GM23248 (cell line): ENCODE measurements at places on chromosomes 3 and 15. TPM values are rescaled to one million over a fixed set of nuclear protein-coding genes. Genes with fewer than 3 reads are reported as not detected.

TRIM42 gene
- not detected in 2 replicates for polyA plus RNA-seq

C3orf85 gene
- not detected in 2 replicates for polyA plus RNA-seq

GOLGA6L4 gene
- 1.4 and 1.5 TPM in 2 replicates for polyA plus RNA-seq

ZBTB47 gene
- 5.2 TPM in 2 replicates for polyA plus RNA-seq

TRH gene
- 0.15 and 0.19 TPM in 2 replicates for polyA plus RNA-seq

CCDC14 gene
- polyA plus RNA-seq, result 18.2 and 23.2 TPM in 2 replicates

CERS3 gene
- not detected in 2 replicates for polyA plus RNA-seq

EXD1 gene
- not detected in 2 replicates for polyA plus RNA-seq

STARD5 gene
- 11.8 and 12.1 TPM in 2 replicates for polyA plus RNA-seq

DNA sequence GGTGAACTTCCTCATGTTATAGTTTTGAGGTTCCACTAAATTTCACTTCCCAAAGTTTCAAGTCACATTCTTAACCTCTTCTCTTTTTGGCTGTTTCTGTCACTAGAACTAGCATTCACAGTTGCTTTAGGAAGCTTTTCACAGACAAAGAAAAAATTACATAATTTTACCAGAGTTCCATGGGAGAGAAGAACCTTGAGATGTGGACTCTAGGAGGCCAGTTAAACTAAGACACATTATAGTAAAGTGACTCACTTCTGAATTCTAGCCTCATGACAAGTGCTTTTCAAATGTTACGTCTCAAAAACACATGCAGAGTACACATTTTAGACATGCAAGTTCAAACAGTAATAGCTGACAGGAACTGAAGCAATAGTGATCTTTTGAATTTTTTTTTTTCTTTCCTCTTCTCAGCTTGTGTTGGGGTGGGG, 39.9 kb upstream of the LRTM1 start:
- peaks cover 43% of the 10 kb centered on the region for H3K4me1 ChIP-seq
- peak; percentile 67 for DNase-seq
- H3K27me3 ChIP-seq, result no peaks in the 10 kb centered on the region
- H3K27ac ChIP-seq, result peak overlapping the region; percentile 32

GRCh38 chr3:83122774-83123350, 1361.4 kb upstream of the GBE1 start:
- H3K4me3 ChIP-seq, result no peak overlapping the region
- H3K4me1 ChIP-seq, result no peaks in the 10 kb centered on the region
- no peak for DNase-seq
- no peak overlapping the region for H3K27ac ChIP-seq

DNA sequence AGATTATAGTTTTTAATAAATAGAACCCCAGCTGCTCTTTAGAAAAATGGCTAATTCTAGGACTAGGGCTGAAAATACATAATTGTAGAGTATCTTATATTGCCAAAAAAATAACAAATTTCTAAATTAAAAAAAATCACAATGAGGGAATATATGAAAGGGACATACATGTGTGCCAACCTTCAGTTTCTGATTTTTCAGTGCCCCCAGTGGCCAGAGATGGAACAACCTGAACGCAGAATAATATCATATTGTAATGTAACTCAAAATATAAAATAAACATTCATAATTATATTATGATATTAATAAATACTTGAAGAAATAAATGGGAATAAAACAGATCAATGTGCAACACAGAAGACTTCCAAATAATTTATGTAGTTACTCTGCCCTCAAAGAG, 460.5 kb downstream of the ZNF385D start:
- DNase-seq, result no peak
- peaks cover 13% of the 10 kb centered on the region for H3K4me1 ChIP-seq
- H3K27ac ChIP-seq, result no peak overlapping the region
- no peaks in the 10 kb centered on the region for H3K36me3 ChIP-seq

DNA sequence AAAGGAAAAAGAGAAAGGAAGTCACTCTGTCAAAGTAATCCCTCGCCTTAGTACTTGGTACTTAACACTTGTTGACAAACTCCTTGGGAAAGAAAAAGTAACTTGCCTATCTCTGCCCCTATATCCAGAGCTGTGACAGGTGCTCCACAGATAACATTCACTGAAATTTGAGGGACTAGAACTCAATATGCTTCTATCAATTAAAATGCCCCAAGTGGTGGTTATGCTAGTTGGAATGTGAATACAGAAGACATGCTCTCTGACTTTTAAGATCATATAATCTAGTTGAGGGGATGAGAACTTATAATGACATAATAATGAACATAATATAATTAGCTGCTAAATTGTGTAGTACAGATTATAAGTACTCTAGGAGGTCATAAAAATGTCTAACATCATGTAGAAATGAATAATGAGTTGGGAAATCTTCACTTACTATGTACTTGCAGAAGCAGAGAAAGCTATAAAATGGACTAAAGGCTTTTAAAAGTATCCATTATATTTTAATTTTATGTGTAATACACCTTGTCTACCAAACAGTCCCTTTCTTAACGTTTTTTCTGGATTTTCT, 153.1 kb upstream of the CCDC54 start:
- H3K27ac ChIP-seq, result no peak overlapping the region
- H3K4me1 ChIP-seq, result peaks cover 37% of the 10 kb centered on the region
- H3K27me3 ChIP-seq, result no peaks in the 10 kb centered on the region
- no peak overlapping the region for H3K4me3 ChIP-seq

DNA sequence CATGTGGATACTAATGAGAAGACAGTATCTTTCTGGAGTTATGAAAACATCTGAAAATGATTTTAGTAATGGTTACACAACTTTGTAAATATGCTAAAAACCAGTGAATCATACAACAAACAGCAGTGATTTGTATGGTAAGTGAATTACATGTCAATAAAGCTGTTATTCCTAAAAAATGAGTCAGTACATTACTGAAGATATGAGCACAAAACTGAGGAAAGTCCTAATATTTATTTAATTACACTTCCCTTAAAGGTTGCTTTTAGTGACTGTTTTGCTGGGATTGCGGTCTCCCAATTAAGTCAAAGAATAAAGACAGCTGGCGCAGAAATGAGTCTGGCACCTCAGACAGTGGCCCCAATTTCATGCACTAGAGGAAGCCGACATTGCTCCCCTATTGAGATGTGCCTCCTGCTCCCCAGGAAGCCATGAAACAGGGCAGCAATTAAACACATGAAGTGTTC, 50.9 kb upstream of the FSIP1 start:
- peak overlapping the region; percentile 49 for H3K4me3 ChIP-seq
- peak overlapping the region; percentile 80 for H3K27ac ChIP-seq
- H3K36me3 ChIP-seq, result no peaks in the 10 kb centered on the region
- DNase-seq, result peak; percentile 86
- peaks cover 23% of the 10 kb centered on the region for H3K4me1 ChIP-seq

GRCh38 chr15:88513195-88513594, 33.3 kb downstream of the DET1 start:
- H3K36me3 ChIP-seq, result no peaks in the 10 kb centered on the region; the same call in 1 of the 2 replicates
- peaks cover 14% of the 10 kb centered on the region for H3K4me1 ChIP-seq
- H3K27ac ChIP-seq, result no peak overlapping the region
- no peaks in the 10 kb centered on the region for H3K27me3 ChIP-seq

- peak overlapping the region; percentile 85 for H3K27ac ChIP-seq
- peak overlapping the region; percentile 56; the same call in 1 of the 2 replicates for H3K4me3 ChIP-seq
- peaks cover 87% of the 10 kb centered on the region for H3K4me1 ChIP-seq
- H3K27me3 ChIP-seq, result no peaks in the 10 kb centered on the region
- no peak for DNase-seq
- H3K36me3 ChIP-seq, result no peaks in the 10 kb centered on the region
These were observed 41.9 kb downstream of the AMOTL2 start for GRCh38 chr3:134332344-134332743.

DNA sequence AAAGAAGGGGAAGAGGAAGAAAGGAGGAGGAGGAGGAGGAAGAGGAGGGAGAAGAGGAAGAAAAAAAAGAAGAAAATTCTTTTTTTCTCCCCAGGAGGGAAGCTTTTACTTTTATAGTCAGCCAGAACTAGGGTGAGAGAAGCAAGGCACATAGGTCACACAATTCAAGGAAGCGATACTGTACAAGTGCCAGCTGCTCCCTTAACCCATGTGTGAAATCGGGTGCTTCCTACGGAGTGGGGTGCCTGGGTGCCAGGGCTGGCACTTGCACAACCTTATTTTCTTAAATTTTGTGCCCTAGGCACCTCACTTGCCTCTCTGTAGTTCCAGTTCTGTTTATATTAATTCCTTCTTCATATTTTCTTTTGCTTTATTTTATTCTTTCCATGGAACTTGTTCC, 150.4 kb downstream of the LIPC start:
- no peak for DNase-seq
- H3K27me3 ChIP-seq, result no peaks in the 10 kb centered on the region
- no peaks in the 10 kb centered on the region for H3K4me1 ChIP-seq
- no peak overlapping the region for H3K27ac ChIP-seq
- no peaks in the 10 kb centered on the region for H3K36me3 ChIP-seq

GRCh38 chr3:159856590-159857104, 132.0 kb upstream of the IL12A start:
- no peaks in the 10 kb centered on the region for H3K27me3 ChIP-seq
- H3K36me3 ChIP-seq, result no peaks in the 10 kb centered on the region
- H3K4me3 ChIP-seq, result no peak overlapping the region

GRCh38 chr3:85007195-85008094, 48.7 kb downstream of the CADM2 start:
- no peak overlapping the region for H3K27ac ChIP-seq
- H3K4me3 ChIP-seq, result no peak overlapping the region
- no peaks in the 10 kb centered on the region for H3K27me3 ChIP-seq
- no peak for DNase-seq

DNA sequence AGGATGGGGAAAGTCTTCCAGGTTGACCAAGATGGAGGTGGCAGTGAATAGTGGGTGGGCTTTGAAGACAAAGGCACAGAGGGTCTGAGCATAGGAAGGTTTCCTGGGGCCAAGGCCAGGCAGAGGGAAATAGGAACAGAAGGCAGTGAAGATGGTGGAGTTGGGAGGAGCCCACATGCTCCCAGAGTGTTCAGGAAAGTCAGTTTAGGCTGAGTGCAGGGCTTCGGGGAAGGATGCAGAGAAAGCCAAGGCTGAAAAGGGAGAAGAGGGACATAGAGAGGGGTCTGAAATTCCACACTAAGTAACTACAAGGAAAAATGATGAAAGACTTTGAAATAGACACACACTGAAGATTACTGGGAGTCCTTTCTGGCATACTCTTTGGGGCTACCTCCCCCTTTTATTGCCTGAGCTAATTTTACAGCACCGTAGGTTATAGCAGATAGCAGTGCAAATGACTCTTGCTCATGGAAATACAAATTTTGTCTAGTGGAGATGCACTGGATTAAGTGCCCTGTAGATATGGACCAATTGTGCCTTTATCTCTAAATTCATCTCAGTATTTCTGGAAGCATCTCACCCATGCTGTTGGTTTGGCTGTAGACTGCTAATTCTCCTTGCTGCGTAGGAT, 3.8 kb downstream of the CX3CR1 start:
- no peak overlapping the region for H3K27ac ChIP-seq
- DNase-seq, result no peak
- peaks cover 20% of the 10 kb centered on the region for H3K27me3 ChIP-seq
- H3K36me3 ChIP-seq, result no peaks in the 10 kb centered on the region
- no peak overlapping the region for H3K4me3 ChIP-seq
- H3K4me1 ChIP-seq, result no peaks in the 10 kb centered on the region

GRCh38 chr15:38263996-38264395, 11.4 kb downstream of the SPRED1 start:
- peak; percentile 70 for DNase-seq
- peaks cover 66% of the 10 kb centered on the region for H3K4me1 ChIP-seq
- H3K27ac ChIP-seq, result no peak overlapping the region
- no peak overlapping the region for H3K4me3 ChIP-seq
- no peaks in the 10 kb centered on the region for H3K27me3 ChIP-seq

- no peaks in the 10 kb centered on the region for H3K27me3 ChIP-seq
- H3K4me3 ChIP-seq, result peak overlapping the region; percentile 75
- H3K27ac ChIP-seq, result 0 out of 2 replicates have a peak overlapping the region, but pooled peaks have one; percentile 8
These were observed 67.0 kb upstream of the SLC25A26 start for GRCh38 chr3:66153481-66154443.

DNA sequence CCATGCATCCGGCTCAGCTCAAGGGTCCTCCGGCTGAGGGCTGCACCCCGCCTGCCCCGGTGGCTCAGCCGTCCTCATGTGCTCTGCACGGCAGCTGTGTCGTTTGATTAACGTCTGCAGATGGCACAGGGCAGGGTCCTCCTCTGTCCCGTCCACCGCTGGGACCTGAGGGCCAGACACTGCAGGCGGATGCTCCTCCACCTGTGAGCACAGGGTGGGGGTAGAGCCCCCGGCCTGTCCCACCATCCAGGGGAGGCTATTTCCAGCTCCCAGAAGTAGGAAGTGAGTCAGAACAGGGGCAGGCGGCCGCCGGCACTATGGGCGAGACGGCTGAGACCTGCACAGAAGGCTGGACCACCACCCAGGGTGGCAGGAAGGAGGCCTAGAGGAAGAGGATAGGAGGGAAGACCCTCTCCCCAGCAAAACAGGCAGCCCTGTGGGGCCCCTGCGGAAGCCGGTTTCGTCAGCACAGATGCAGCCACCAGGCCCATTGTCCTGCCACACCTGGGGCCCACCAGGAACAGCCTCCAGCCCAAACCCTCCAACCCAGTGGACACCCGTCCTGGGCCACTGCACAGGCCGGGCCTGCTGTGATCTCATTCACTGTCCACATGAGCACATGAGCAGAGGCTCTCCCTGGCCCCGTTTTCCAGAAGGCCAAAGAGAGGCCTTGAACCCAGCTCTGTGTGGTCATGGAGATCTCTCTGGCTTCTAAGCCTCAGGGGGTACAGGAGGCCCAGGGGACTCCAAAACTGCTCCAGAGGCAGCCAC, 12.6 kb upstream of the PLXND1 start:
- no peak overlapping the region for H3K4me3 ChIP-seq
- H3K27ac ChIP-seq, result no peak overlapping the region
- no peaks in the 10 kb centered on the region for H3K36me3 ChIP-seq

- DNase-seq, result no peak
- H3K27ac ChIP-seq, result no peak overlapping the region
- H3K4me3 ChIP-seq, result no peak overlapping the region
- no peaks in the 10 kb centered on the region for H3K27me3 ChIP-seq
These were observed 32.1 kb upstream of the C3orf38 start for GRCh38 chr3:88117683-88118082.

- H3K36me3 ChIP-seq, result no peaks in the 10 kb centered on the region
- no peak overlapping the region for H3K4me3 ChIP-seq
- no peaks in the 10 kb centered on the region for H3K27me3 ChIP-seq
- H3K4me1 ChIP-seq, result no peaks in the 10 kb centered on the region
- H3K27ac ChIP-seq, result no peak overlapping the region
These were observed 63.3 kb downstream of the WNT5A start for GRCh38 chr3:55423782-55424181.

DNA sequence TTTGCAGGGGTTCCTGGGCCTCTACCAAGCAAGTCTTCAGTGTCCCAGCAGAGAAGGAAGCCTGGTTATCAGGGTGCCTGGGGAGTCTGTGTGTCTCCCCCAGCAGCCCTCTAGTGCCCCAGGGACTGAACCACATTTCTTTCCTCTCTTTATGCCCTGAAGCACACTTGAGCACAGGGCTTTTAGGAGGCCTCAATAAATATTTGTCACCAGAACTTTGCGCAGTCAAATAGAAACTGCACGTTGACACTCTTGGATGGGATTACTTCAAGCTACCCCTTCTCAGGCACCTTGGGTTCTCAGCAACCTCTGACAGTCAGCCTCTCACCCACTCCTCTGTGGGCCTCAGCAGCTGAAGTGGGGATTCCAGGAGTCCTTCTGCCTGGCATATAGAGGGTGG, 226.6 kb upstream of the HES1 start:
- no peaks in the 10 kb centered on the region for H3K36me3 ChIP-seq
- no peaks in the 10 kb centered on the region for H3K4me1 ChIP-seq
- H3K4me3 ChIP-seq, result no peak overlapping the region
- peaks cover 28% of the 10 kb centered on the region for H3K27me3 ChIP-seq
- DNase-seq, result no peak
- H3K27ac ChIP-seq, result no peak overlapping the region

GRCh38 chr15:82108489-82109078, 62.8 kb upstream of the MEX3B start:
- H3K27me3 ChIP-seq, result no peaks in the 10 kb centered on the region
- no peak overlapping the region for H3K4me3 ChIP-seq
- no peak overlapping the region for H3K27ac ChIP-seq
- H3K4me1 ChIP-seq, result peaks cover 21% of the 10 kb centered on the region
- DNase-seq, result peak; percentile 72
- no peaks in the 10 kb centered on the region for H3K36me3 ChIP-seq
